ENCODE measurements at places on chromosomes 2 and 18.

GRCh38 chr2:197081294-197081693, 154.8 kb upstream of the PGAP1 start:
- no peak for DNase-seq

DNA sequence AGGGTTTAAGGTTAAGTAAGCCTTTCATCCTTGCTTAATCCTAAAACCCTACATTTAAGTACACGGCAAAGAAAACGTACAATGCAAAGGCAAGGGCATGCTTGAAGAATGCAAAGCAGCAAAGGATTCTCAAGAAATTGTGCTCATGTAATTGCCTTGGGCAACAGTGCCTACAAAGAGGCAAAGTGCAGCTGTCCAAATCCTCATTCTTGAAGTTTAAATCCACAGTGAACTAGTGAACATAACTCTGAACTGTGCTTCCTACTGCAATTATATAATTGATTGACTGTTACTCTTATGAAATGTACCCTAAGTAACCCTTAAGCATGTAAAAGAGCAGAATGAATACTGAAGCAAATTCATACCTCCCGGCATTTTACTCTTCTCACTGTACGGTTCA, 85.4 kb downstream of the MAP3K20 start:
- no peak for DNase-seq

- no peak for DNase-seq
Observed at GRCh38 chr2:46913471-46914381, 1.9 kb downstream of the MCFD2 start.

DNA sequence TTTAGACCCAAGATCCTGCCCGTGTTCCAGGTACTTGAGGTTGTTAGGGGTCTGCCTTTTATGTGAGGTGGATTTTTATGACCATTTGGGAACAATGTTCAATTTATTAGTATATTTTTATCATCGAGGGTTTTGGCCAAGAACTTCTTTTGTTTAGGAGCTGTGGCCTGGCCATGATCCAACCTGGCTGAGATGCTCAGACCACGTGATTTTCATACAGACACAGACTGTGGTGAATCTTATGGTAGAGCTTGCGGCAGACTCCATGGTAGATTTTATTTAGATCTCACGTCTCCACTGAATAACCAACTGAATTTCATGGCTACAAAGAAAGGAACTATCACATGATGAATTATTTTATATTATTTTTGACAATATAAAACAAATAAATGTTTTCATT, 405.5 kb upstream of the VWC2L start:
- no peak for DNase-seq

GRCh38 chr2:233832869-233833311, 21.4 kb downstream of the HJURP start:
- no peak for DNase-seq

DNA sequence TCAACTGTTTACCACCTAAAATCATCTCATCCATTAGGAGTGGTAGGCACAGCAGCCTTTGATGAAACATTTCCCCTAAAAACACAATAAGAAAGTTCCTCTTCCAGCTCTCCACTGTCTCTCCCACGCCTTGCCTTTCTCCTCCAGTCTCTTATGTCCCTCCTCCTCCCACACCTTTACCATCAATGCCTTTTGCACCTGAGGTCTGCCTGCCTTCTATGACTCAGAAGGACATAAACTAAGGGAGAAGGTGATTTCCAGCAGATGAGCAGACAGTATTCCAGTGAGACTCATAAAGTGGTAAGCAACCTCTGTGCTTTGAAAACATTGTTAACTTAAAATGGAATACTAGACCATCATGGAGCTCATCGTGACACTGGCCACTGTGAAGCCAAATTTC, 34.2 kb upstream of the NDUFV2 start:
- no peak for DNase-seq

GRCh38 chr2:8677646-8678592, 3.9 kb upstream of the ID2 start:
- DNase-seq = peak; percentile 85

- no peak for DNase-seq
Observed at GRCh38 chr18:5979176-5979888, 84.0 kb upstream of the TMEM200C start.

DNA sequence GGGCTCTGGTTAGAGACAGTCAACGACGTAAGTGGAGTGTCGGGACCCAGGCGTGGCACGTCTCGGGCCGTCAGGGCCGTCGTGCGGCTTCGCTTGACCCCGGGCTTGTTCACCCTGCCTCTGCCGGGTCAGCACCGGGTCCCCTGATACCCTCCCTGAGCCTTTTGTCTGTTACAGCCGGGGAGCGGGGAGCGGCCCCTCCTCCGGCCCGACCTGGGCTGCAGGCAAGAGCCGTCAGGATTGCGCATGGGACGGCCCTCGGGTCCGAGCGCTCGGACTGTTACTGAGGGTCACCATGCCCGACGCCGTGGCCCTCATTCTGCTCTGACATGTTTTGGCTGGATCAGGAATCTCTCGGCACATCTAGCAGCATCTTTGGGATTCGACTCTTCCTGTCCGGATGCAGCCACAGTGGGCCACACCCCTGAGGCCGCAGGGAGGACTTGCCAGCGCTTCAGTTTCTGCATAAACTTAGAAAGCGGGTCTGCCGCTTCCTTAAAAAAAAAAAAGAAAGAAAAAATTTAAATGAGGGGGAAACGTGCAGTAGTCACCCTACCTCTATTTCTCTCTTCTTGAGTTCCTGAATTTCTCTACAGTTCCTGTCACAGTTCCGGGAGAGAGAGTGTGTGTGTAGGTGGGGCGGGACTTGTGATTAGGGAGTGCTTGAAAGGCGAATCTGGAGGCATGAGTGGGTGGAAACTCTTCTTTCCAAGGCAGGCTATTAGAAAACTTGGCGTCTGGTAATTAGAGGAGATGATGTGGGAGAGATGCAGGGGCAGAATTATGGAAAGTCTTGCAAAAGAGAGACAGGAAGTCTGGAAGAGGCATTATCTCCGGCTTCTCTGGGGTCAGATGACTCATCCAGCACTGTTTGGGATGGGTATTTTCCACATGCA, 909 bp downstream of the TMEM87B start:
- peak; percentile 88 for DNase-seq

DNA sequence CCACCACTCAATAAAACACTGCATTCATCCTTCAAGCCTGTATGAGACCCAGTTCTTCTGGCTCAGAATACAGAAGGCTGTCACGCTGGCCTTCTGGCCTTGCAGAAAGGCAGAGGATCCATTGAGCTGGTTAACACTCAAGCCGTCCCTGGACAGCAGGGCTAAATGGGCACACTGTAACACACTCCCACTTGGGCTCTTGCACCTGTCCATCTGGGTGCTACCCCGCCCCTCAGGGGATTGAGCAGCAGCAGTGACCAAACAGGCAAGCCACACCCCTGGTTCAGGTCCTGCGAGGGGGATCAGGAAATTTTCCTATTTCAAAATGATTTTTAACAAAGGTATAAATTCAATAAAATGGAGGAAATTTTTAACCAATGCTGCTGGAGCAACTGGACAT, 936.0 kb downstream of the CNTNAP5 start:
- no peak for DNase-seq
